ENCODE measurements at places on chromosomes 6 and 20.
A peak's percentile ranks its signal among the peaks of the same experiment; 100 is the strongest.

DNA sequence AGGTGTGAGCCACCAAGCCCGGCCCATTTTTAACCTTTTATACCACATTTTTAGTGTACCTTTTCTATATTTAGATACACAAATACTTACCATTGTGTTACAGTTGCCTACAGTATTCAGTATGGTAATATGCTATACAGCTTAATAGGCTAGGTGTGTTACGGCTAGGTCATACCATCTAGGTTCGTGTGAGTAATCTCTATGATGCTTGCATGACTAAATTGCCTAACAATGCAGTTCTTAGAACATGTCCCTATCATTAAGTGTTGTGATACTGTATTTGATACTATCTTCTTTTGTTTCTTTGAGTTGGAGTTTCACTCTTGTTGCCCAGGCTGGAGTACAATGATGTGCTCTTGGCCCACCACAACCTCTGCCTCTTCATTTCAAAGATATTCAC, 387.7 kb upstream of the SASH1 start:
- peak; percentile 85 for ATAC-seq

DNA sequence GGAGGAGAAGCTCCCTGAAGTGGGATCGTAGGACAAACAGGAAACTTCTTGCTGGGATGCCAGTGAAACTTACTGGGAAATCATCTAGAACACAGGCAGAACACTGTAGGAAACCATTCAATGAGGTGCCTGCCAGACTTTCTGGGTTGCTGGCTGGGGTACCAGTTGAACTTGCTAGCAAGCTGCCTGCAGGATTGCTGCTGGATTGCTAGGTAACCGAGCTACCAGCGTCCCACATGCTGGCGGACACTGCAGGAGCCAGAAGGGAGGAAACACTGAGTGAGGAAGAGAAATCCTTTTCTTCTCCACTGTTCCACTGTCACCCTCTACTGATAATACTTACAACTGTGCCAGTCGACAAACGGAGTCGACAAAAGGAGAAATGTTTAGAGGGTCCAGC, 91.3 kb upstream of the SLC35B3 start:
- no peak for ATAC-seq

- no peak for ATAC-seq
Measured at GRCh38 chr20:49687595-49688567, 25.8 kb downstream of the B4GALT5 start.

GRCh38 chr6:8041913-8042583, 22.1 kb downstream of the BLOC1S5 start:
- no peak for ATAC-seq

- no peak for ATAC-seq
Measured at GRCh38 chr20:54633374-54634355, 158.3 kb downstream of the DOK5 start.

GRCh38 chr6:129679275-129679674, 30.7 kb downstream of the ARHGAP18 start:
- ATAC-seq: no peak

DNA sequence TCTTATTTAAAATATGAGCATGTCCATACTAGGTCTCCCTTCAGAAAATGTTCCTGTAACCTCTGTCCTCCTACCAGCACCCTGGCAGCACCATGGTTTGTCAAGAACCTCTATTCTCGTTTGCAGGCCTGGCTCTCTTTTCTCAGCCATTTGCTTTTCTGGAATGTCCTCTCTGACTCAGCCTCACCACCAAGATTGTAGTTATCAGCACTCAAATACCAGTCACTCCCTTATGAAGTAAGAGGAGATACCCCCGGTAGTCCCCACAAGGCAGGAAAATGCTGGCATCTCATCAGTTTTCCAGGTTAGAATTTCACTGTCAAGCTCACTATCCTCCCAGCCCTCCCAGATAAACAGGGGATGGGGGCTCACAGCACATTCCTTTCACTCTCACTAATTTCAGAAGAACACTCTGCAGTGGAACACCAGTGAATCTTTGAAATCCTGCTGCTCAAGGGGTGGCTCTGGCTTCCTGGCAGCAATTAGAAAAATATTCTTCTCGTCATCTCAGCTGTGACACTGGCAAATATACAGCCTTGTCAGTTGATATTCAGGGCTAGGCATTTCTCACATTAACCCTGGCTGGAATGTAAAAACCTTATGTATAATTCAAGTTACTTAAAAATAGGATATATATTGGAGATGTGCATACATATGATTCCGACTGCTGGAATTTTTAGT, 129.2 kb downstream of the TBX18 start:
- no peak for ATAC-seq

DNA sequence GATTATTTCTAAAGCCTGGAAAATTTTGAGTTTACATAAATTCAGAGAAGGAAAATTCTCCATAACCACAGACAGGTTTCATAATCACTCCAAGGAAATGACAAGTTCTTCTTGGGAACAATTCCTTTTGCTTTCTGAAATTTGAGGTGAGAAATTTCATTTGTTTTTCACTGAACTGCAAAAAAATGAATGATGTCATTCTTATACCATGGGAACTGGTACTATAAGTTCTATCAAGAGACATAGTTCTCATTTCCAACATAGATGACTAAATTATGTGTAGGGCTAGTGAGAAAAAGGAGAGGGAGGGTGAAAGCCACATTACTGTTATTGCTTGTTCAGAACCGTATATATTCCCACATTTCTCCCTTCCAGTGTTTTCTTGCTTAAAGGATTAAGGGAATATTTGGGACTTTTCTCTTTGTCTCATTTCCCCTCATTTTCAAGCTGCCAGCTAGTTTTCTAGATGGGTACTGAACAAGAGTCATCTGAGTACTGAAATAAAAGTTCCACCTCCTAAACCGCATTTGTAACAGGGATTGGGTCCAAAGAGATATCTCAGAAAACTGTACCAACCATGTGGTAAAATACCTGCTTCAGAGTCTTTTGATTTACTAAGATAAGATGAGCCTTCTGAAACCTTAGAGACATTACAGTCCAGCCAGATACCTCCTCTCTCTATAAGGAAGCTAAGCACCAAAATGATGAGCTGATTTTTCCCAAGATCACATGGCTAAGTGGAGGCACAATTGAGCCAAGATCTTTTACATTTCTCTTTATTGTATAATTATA, 144.3 kb upstream of the PRDM1 start:
- ATAC-seq: no peak

DNA sequence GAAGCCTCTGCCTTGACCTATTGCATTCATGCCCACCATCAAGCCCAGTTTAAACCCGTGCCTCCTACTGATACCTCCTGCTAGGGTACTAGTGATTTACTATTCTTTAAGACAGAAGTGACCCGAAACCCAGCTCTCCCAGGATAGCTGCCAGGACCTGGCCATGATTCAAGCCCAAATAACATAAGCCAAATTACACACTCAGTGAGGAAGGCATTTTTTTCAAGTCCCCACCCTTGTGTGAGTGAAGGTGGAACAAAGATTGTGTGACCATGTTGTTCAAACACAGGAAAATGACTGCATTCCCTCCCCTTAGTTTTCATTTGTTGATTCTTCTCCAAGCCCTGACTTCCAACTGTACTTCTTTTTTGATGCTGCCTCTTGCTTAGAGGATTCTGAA, 3.7 kb upstream of the KAT14 start:
- ATAC-seq: no peak

DNA sequence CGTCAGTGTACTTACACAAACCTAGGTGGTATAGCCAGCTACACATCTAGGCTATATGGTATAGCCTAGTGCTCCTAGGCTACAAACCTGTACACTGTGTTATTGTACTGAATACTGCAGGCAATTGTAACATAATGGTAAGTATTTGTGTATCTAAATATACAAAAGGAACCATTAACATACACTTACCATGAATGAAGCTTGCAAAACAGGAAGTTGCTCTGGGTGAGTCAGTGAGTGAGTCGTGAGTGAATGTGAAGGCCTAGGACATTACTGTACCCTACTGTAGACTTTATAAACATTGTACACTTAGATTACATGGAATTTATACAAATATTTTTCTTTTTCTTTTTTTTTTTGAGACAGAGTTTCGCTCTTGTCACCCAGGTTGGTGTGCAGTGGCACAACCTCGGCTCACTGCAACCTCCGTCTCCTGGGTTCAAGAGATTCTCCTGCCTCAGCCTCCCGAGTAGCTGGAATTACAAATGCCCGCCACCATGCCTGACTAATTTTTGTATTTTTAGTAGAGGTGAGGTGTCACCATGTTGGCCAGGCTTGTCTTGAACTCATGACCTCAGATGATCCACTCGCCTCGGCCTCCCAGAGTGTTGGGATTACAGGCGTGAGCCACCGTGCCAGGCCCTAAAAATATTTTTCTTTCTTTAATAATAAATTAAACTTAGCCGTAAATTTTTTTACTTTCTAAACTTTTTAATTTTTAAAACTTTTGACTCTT, 15.4 kb upstream of the KIAA1755 start:
- peak; percentile 66 for ATAC-seq

- ATAC-seq: no peak
Measured at GRCh38 chr6:37561361-37561760, 61.7 kb upstream of the CCDC167 start.

- ATAC-seq: peak; percentile 23
Measured at GRCh38 chr6:110188791-110189190, 8.6 kb downstream of the CDC40 start.

DNA sequence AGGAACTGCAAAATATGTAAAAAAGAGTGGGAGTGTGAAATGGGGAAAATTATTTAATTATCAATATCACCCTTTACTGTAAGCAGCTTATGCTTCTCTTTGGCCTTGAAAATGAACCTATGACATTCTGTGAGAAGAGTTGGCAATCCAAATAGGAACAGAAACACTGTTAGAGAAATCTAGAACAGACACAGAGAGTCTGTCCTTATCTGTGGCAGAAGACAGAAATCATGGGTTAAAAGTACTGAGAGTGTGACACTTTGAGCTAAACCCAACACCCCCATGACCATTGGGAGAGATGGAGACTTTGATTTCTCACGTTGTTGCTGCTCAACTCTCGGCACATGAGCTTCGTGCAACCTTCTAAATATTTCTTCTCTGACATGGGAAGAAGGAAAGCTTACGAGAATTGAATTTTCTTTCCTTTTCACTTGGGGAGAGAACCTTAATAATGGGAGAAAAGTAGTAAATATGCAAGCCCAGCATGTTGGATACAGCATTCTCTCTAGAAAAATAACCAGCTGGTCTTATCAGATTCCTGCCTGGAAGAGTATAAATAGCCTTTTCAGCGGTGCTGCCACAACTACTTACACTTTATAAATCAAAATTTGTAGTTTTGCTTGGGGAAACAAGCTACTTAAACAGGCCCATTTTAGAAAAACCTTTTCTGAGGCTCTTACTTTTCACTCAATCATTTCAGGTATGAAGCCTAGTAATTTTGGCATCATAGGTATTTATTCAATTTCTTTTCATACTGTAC, 49.4 kb upstream of the NOX3 start:
- ATAC-seq: no peak

- ATAC-seq: peak; percentile 69
Measured at GRCh38 chr6:168713839-168714238, 272.9 kb downstream of the SMOC2 start.

GRCh38 chr6:156593127-156593526, 184.1 kb upstream of the ARID1B start:
- ATAC-seq: no peak

DNA sequence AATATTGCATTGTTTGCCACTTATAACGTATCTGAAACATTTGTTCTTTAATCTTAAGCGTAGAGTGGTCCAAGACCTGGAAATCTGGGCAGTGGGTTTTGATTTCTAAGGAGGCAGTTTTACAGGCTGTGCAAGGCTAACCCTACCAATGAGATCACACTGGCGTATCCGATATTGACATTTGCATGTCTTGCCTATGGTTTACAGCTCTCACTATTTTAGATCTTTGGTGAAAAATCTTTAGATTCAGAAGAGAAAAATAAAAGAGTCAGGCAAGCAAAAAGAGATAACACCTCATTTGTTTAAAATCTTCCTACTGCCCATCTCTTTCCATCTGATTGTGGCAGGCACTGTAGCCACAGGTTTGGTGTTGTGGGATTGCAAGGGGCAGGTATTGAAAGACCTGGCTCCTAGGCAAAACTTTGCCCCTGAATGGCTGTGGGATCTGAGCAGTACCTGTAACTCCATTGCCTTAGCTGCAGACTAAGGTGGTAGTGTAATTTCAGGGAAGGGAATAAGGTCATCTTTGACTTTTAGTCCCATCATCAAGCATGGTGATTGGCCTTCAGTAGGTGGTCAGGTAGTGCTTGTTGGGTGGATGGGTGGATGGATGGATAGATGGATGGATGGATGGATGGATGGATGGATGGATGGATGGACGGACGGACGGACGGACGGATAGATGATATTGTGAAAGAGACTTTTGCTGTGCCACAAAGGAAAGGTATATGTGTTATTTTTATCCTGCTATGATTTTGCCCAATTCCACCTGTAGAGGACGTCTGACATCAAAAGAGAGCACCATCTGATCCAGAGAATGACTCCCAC, 1.9 kb downstream of the TNFAIP3 start:
- ATAC-seq: no peak

GRCh38 chr6:166977621-166978525, 21.3 kb upstream of the CEP43 start:
- ATAC-seq: no peak

GRCh38 chr20:4061987-4062386, 46.6 kb upstream of the RNF24 start:
- ATAC-seq: no peak

DNA sequence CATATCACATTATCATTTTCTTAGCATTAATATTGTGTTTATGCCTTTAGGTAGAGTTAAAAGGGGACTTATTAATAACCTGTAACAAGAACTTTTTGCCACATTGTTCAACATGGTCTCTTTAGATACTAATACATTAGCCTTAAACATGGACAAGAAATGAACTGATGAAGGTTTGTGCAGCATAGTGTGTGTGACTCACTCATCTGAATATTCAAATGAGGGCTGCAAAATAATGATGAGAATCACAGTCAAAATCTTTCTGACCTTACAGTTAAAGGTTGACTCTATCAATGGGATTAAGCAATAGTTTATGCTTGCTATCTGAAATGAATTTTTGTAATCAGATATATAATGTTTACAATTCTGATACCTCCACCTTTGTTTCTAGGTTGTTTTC, 1189.3 kb upstream of the CITED2 start:
- no peak for ATAC-seq

- no peak for ATAC-seq
Measured at GRCh38 chr6:144223686-144224085, 61.4 kb upstream of the UTRN start.

DNA sequence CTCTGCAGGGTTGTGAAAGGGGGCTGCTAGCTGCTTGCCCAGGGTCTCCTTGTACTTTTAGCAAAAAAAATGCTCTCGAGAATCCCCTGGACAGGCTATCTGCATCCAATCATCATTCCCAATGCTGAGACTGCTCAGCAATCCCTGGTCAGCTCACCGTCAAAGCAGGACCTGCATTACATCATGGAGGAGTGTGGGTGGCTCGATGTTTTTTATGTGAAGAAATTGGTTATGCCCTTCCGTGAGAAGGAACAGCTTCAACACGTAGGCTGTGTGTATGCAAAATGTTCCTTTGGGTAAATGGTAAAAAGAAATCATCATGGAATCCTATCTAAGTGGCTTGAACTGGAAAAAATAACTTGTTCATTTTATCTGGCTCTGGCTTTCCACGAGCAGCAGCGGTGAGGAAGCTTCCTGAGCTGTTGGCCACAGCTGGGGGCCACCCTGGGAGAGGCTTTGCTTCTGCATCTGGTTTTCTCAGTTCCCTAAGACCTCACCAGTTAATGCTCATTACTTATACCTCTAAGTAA, 111.4 kb downstream of the FYN start:
- no peak for ATAC-seq

- no peak for ATAC-seq
Measured at GRCh38 chr20:45012682-45013302, 46.5 kb downstream of the STK4 start.
